ENCODE measurements at places on chromosomes 7 and 10.
A peak's percentile ranks its signal among the peaks of the same experiment; 100 is the strongest.

DNA sequence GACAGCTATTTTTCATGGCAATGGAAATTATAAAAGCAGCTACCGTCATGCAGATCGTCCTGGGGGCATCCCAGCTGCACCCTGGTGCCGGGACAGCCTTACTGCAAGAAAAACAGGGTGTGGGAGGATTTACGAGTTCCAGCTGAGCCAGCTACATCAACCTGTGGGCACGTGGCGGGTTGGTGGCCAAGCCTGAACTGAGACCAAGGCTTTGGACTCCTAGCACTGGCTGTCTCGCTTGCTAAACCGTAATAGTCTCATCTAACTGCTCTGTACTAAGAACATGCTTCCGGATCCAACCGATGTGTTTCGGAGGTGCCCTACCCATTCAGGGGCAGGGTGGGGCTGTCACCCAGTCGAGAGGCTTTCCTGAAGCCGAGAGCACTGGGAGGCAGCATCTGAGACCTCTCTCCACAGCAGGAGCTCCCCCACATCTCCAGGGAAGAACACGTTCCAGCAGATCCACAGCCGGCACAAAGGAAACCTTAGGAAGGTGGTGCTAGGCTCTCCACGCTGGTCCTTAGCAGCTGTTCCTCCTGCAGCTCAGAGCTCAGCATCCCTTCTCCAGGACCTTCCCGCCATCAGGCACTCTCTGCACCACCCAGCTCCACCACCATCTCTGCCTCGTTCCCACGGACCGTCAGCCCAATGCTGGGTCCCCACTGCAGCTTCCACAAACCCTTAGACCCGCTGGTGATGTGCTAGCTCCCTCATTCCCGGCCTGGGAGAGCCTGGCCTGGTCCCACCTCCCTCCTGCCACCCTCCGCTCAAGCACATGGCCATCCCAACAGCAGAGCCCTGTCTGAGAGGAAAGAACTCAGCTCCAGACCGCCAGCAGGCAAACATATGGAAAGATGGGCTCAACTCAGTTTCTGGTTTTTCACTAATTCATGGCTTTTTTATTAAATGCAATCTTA, 158.5 kb downstream of the PTPRN2 start:
- DNase-seq: no peak

GRCh38 chr10:51007781-51008180, 66.5 kb upstream of the PRKG1 start:
- DNase-seq: no peak

DNA sequence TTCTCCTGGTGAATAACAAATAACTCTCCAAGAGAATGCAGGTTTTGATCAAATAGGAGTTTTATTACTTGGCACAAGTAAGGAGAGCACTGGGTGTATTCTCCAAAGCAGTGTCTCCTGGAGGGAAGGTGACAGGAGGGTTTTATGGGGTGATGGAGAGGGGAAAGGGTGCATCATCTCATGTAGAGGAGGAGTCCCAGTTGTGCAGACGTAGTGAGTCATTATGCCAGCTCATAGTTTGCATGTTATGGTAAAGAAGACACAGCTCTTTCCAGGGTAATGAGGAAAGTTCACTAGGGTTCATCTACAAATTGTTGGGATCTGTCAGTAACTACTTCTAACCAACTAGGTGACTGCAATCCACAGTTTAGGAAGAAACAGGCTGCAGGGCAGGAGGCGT, 347.9 kb upstream of the MEOX2 start:
- no peak for DNase-seq

DNA sequence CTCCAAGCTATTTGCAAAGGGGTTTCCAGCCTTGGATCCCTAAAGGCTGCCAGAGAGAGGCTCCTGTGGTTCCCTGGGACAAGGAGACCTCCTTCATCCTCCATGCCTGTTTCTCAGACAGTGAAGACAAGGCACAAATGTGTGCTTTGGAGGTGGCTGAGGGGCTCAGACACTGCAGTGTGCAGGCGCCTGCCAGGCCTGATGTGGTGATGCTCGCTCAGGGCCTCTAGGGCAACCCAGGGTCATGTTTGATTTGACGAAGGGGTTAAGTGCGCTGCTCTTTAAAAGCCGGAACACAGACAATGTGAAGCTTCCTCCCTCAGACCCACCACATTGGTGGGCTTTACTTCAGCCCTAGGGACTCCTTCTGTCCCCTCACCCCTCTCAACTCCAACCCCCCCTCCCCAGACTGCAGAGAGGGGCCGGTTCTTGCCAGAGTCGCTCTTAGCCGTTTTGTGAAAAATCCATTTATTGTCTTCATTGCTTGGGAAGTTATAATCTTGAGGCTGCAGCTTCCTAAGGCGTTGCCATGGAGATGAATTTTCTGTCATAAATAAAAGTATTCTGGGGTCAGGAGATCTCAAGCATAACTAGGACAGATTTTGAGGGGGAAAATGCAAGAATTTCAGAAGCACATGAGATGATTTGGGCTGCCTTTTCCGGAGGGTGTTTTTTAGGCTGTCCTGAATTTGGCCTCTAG, 35.8 kb downstream of the PDGFA start:
- DNase-seq: no peak

GRCh38 chr10:5775685-5776084, 37.5 kb downstream of the GDI2 start:
- peak; percentile 71 for DNase-seq
